ENCODE measurements at places on chromosomes 1 and 21. TPM values are rescaled to one million over a fixed set of nuclear protein-coding genes. Genes with fewer than 3 reads are reported as not detected.

GRCh38 chr1:23428136-23428905 is 3.8 kb upstream of the TCEA3 start:
- no peak for DNase-seq

DNA sequence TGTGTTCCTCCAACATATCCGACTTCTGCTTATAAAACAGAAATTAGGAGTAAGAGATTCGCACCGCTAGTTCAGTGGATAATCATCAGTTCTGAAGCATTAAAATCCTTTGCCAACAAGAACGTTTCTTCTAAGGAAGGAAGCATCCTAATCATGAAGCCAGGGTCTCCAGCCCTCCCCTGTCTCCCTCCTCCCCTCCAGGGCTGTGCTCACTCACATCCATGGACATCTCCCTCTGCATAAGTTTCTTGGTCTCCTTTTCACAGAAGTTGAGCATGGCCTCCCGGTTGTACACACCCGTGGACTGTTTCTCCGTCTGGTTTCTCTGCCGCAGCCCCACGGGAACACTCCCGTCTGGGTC is 505 bp downstream of the LMOD1 start:
- DNase-seq, result no peak

DNA sequence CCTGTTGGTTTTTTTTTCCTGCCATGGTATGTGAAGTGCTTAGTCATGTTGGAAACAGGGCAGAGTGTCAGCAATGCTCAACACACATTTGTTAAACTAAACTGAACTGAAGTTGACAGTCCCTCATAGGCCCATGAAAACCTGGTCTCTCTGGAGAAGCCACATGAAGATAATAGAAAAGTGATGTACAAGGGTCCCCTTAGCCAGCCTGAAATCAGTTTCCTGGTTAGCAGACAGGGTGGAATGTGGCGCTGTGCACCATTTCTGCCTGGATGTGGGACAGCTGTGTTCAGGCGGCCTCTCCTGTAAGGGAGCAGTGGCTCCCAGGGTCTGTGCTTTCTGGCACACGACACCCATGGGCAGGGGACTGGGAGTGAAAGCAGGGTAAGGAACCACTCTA is 9.9 kb upstream of the CHI3L1 start:
- DNase-seq, result no peak

OPTC gene
- total RNA-seq, result not detected

SLC45A1 gene
- 1.2 TPM for total RNA-seq

DNA sequence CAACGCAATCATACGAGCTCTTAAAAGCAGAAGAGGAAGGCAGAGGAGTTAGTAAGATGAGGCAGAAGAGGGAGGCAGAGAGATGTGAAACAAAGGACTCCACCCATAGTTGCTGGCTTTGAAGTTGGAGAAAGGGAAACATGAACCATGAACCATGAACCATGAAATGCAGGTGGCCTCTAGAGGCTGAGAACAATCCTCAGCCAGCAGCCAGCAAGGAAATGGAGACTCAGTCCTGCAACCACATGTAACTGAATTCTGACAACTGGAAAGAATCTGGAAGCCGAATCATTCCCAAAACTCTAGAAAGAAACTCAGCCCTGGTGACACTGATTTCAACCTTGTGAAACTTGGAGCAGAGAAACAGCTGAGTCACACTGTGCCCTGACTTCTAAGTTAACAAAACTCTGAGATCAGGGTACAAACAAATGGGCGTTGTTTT is 10.1 kb downstream of the DIPK1A start:
- no peak for DNase-seq

ARPC5 gene
- 144 TPM for total RNA-seq

All from lung microvascular endothelial cell (primary cell).